ENCODE measurements at places on chromosomes 7 and 10.

GRCh38 chr10:13857451-13857850 lies 270.7 kb downstream of the PRPF18 start:
- DNase-seq: peak; percentile 14

GRCh38 chr10:72956001-72956400 lies 1.4 kb upstream of the PLA2G12B start:
- no peak for DNase-seq

DNA sequence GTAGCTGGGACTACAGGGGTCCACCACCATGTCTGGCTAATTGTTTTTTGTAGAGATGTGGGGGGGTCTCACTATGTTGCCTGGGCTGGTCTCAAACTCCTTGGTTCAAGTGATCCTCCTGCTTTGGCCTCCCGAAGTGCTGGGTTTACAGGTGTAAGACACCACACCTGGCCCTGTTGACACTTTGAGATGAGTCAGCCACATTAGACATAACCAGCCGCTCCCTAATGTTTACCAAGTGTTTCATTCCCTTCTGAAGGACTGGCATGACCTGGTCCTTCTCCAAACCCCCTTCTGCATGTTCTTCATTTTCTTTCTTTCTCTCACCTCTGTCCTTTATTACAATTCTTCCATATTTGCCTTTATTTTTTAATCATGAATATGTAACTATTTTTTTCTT lies 67.8 kb downstream of the TAF3 start:
- no peak for DNase-seq

- peak; percentile 90 for DNase-seq
Observed at GRCh38 chr7:129144095-129144833, at the start of gene TSPAN33. Gene TSPAN33 (plus strand): TSS chr7:129144707. CDS start chr7:129144981, 274 bp downstream.

GRCh38 chr7:115113131-115113530 lies 191.2 kb downstream of the MDFIC start:
- no peak for DNase-seq

DNA sequence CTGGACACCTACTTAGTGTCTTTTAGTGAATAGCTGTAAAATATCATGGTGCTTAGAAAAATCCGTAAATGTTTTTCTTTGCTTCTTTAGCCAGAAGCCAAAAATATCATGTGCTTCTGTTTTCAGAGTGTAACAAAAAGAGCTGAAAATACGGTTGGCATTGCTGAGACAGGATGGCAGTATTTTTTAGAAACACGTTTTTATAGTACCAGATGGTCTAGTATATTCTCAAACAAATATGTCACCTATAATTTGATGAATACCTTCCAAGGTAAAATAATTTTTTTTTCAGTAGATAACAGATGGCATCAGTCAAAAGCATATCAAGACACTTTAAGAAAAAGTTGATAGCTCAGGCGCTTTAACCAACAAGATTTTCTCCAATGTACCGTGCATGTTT lies 326.6 kb downstream of the PHF14 start:
- DNase-seq: no peak

DNA sequence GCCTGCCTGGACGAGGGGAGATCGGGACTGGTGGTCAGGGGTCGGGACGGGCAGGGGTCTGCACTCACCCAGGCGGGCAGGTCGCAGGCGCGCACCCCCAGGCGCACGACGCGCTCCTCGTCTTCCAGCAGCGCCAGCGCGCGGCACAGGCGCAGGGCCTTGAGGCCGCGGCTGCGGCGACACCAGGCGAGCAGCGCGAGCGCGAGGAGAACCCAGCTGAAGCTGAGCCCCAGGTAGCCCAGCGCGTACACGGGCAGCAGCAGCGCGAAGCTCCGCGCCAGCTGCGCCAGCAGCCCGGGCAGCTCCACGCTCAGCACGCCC lies 328 bp downstream of the ESYT2 start:
- no peak for DNase-seq

DNA sequence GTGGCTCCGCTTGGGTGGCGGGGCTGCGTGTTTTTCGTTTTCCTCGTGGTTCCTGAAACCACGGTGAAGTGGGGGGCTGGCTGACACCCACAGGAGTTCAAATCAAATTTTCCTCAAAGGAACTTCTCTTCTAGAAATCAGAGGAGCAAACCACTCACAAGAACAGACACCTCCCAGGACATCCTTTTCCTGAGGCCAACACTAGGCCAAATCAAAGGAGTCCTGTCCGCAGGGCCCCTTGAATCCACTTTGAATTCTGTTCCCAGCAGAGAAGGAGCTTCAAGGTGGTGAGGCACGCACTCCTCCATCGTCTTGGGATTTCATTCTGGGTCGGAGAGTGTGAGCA lies 29.9 kb upstream of the ZNF273 start:
- DNase-seq: no peak

- no peak for DNase-seq
Observed at GRCh38 chr7:130515315-130516040, 23.6 kb downstream of the MEST start.

DNA sequence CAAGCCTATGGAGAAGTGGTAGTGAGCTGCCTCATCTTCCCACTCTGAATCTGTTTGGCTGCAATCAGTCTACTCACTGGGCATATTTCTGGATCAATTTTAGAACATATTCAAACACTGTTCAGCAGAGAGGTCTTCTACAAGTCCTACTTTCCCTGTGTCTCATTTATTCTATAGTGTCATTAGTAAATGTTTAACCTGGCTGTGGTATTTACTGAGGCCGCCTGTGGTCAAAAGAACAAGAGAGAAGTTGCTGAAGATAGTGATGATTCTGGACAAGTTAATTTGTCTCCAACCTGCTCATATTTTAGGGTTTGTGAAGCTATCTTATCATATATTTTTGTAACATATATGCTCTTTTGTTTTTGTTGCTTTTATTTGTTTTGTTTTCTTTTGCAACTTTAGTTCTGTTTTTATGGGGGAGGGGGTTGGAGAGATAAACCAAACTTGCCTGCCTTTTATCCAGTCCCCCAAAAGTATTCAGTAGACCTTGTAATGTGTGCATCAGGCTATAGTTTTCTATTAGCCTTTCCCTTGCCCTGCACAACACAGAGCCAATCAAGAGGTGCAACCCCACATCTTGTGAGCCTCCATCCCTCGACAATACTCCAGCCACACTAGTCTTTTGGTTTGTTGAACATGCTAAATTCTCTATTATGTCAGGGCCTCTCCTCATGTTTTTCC lies 362.8 kb upstream of the MBL2 start:
- DNase-seq: no peak

DNA sequence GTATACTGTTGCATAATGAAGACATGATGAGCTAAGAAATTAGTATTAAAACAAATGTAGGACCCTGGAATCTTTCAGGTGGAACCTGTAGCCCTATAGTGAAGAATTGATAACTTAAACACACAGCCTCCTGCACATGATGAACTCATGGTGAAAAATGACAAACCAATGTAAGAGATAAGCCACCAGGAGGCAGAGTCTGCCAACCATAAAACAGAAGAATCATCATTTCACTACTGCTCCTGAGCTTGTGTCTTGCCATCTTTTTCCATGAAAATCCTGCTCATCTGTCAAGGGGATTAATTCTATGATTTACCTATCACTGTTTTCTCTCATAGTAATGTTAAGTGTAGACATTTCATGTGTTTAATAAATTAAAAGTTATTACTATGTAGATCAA lies 363.9 kb downstream of the MALRD1 start:
- DNase-seq: peak; percentile 62

DNA sequence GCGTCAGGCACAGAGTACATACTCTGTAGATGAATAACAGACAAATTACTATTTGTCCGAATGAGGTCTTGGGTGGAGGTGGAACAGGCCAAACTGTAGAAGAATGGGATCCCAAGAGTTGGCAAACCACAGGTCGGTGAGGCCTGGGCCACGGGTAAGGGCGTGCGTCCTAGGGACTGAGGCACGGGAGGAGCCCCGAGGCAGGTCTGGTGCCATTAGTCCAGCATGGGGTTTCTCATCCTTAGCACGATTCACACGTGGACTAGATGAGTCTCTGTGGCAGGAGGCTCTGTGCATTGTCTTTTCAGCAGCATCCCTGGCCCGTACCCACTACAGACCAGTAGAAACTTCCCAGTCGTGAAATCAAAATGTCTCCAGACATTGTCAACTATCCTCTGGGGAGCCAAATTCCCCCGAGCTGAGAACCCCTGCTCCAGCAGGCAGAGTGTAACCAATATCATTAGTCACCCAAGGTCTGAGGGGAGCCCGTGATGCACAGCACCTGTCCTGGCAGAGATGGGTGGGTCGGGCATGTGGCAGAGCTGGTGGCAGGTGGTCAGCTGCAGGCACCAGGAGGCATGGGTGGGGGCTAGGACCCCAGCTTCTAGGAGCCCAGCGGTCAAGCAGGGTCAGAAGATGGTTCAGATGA lies 61.3 kb downstream of the COL13A1 start:
- DNase-seq: no peak

- no peak for DNase-seq
Observed at GRCh38 chr7:138602451-138602850, 98.7 kb downstream of the SVOPL start.

GRCh38 chr7:105980645-105981396 lies 17.8 kb downstream of the CDHR3 start:
- no peak for DNase-seq

- no peak for DNase-seq
Observed at GRCh38 chr7:91240376-91240941, 23.8 kb upstream of the FZD1 start.

DNA sequence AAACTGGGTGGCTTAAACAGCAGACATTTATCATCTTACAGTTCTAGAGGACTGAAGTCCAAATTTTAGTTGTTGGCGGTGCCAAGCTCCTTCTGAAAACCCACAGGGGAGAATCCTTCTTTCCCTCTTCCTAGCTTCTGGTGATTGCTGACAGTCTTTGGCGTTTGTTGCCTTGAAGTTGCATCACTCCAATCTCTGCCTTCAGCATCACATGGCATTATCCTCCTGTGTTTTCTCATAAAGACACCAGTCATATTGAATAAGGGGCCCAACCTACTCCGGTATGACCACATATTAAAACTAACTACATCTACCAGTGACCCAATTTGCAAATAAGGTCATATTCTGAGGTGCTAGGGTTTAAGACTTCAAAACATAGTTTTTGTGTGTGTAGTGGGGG lies 472.1 kb upstream of the IGFBP3 start:
- no peak for DNase-seq

DNA sequence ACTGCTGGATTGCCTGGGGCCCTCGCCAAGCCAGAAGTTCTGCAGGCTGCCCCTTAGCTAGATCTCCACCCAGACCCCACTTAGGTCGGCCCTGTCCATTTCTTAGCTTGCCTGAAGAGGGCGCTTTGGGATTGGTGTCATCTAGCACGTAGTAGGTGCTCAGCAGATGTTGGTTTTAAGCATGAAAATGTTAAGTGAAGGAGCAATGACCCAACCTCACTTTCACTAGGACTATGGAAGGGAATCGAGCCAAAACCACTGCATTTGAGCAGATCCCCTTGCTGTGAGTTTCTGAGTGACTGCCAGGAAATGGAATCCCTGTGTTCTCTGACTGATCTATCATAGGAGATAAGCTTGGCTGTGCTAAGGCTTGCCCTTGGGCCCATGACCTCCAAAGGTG lies 131.7 kb upstream of the EEPD1 start:
- no peak for DNase-seq

DNA sequence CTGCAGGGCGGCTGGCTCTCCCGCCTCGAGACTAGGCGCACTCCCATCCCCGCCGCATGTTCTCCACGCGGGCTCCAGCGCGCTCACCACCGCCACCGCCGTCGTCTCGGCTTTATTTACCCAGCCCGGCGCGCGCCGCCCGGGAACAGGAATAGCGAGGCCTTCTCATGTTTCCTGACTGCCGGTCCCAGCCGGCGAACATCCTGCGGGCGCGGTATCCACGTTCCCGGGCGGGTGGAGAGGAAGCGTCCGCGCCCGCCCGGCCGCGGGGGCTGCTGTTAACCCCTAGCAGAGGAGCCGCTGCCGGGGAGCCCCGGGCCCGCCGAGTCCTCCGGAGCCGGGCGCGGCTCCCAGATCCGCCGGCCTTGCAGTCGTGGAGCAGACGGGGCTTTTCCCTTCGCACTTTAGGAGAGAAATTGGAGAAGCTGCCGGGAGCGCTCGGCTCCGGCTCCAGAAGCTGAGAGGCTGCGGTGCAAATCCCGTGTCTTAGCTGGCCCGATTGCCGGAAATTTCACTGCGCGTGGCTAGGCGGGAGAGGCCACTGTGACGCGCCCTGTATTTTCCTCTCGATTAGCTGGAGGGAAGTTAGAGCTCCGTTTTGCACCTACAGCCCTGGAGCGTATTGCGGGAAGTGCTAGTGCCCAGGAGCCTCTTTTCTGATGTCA lies at the start of gene MKX:
Gene MKX, minus strand, starts transcription at position 88 of the 665 bp plus-strand sequence. CDS start 2,404 bp downstream, outside the sequence.
- peak; percentile 22 for DNase-seq

DNA sequence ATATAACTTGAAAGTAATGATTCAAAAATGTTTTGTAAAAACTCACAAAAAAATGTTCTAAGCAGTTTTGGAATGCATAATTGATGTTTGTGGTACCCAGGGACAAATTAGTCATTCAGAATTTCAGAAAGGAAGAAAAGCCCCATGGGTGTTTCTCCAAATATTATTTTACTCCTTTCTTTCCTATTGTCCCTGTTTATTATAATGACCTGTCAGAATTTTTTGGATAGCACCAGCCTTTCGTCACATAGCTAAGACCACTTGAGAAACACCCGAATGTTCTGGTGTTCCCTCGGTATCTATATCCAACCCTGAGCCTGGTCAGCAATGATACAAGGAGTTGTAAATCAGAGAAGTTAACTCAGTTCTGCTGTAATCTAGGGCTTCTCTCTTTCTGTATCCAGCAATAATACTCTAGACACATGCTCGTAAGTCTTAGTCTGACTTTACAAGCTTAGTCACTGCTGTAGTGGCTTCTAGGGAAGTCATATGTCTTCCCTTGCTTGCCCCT lies 64.8 kb upstream of the MEOX2 start:
- DNase-seq: no peak

DNA sequence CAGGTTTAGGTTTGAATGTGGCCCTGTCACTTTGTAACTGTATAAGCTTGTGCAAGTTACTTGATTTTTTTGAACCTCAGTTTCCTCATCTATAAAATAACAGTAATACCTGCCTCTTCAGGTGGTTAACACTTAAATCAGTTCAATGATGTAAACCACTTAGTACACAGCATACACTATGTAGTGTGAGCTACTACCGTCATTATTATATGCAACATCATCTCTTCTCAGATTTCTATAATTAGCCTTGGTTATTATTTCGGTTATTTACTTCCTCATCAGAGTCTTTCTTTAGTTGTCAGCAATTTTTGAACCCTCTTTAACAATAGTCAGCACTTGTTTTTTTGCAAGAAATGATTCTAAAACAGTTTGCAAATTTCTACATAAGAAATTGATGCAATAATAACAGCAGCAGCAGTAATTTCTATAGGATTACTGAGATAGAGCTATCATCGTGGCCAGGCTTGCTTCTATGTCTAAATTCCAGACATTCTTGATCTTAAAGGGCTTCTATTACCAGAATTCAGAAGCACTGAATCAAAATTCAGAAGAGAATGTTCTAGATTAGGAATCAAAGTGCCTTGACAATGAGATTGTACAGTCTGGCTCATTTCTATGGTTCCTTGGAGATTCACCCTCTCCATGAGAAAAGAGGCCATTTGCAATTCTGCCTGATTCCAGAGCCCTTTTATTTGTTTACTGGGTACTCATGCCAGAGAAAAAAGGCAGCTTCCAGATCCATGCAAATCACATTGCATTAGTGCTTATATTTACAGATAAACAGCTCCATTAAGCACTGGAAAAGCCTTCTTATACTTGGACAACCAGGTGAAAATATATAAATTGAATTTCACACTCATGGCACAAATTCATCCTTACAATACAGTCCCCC lies 25.0 kb upstream of the WDR11 start:
- no peak for DNase-seq

- DNase-seq: no peak
Observed at GRCh38 chr7:105157278-105157677, 143.3 kb downstream of the KMT2E start.

GRCh38 chr7:63113713-63114285 lies 884.9 kb upstream of the ZNF722 start:
- DNase-seq: no peak
